ENCODE measurements at places on chromosomes 6 and 20.

DNA sequence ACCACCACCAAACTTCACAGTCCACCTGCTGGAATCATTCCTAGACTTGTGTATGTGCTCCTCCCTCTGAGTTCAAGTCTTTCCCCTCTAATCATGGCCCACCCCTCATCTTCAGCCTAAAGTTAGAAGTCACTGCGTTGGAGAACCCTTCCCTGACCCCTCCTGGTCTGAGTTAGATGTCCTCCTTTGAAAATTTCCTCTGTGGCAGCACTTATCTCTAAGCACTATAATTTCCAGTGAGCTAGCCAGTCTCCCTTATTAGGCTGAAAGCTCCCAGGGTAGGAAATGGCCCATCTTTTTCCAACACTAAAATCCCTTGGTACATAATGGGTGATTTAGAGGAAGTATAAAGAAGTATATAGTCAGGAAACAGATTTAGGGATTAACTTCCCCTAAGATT is 63.2 kb downstream of the SESN1 start:
- H3K27ac ChIP-seq: no peak overlapping the region
- peaks cover 7% of the 10 kb centered on the region for H3K4me1 ChIP-seq
- no peaks in the 10 kb centered on the region for H3K36me3 ChIP-seq
- H3K4me3 ChIP-seq: no peak overlapping the region
- no peaks in the 10 kb centered on the region for H3K27me3 ChIP-seq

- DNase-seq: no peak
- H3K27me3 ChIP-seq: peaks cover 12% of the 10 kb centered on the region
- no peaks in the 10 kb centered on the region for H3K36me3 ChIP-seq
- H3K27ac ChIP-seq: no peak overlapping the region
- no peak overlapping the region for H3K4me3 ChIP-seq
- H3K4me1 ChIP-seq: no peaks in the 10 kb centered on the region
These were observed 3.8 kb upstream of the SPO11 start for GRCh38 chr20:57325632-57326356.

- peak overlapping the region; percentile 86 for H3K4me3 ChIP-seq
- peak; percentile 21 for DNase-seq
- peaks cover 11% of the 10 kb centered on the region for H3K4me1 ChIP-seq
- H3K27me3 ChIP-seq: no peaks in the 10 kb centered on the region
- H3K27ac ChIP-seq: peak overlapping the region; percentile 94
These were observed 1.2 kb downstream of the LMBRD1 start for GRCh38 chr6:69795469-69796072.

DNA sequence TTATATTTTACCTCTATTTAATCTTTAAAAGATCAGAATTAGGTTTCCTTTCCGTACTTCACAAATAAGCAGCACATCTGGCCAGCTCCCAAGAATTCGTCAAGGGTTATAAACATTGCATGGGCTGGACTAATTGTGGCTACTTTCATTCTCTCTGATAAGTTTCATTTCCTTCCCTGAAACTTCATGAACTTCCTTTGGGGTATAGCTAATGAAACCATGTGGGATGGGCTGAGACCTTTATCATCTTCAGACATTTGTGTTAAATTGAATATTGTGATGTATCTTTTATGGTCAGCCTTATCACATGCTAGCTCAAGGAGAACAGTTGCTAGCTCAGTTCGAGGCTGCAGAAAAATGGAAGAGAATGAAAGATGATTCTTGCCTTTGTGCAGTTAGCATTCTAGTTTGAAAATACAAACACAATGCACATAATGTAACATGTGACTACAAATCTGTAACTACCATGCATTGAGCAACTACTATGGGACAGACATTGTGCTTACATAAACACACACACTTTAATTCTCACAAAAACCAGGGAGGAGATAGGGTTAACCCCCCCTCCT is 1.7 kb upstream of the GMPR start:
- H3K4me3 ChIP-seq: peak overlapping the region; percentile 34
- peak overlapping the region; percentile 23 for H3K27ac ChIP-seq
- DNase-seq: peak; percentile 61
- H3K27me3 ChIP-seq: 0 out of 2 replicates have a peak, but pooled peaks cover 22% of the 10 kb centered on the region

DNA sequence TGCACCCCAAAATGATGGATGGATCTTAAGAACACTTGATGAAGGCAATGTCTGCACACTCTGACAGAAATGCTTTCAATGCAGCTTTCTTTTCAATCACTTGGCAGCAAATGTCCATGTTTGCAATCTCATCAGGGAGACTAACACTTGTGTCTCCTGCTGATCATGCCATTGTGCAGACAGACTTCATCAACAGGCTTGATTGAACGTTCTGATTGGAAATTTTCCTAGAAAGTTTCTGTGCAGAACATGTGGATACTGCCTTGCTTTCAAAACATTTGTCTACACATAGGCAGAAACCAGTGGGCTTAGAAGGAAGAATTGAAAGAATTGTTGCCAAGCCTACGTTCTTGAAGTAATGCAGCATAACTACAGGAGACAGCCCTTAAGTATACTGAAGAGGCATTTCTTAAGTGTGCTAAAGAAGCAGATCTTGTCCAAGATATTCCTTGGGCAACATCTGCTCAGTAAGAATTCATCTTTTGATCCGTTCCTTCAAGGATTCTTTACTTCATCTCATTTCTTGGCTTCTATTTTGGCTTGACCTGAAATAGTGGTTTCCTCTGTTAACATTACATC is 120.4 kb upstream of the PLCB4 start:
- no peak overlapping the region for H3K27ac ChIP-seq
- H3K36me3 ChIP-seq: no peaks in the 10 kb centered on the region
- no peak overlapping the region for H3K4me3 ChIP-seq
- H3K4me1 ChIP-seq: no peaks in the 10 kb centered on the region
- no peak for DNase-seq
- no peaks in the 10 kb centered on the region for H3K27me3 ChIP-seq

GRCh38 chr6:3957321-3957720 is 108.1 kb downstream of the FAM50B start:
- no peaks in the 10 kb centered on the region for H3K36me3 ChIP-seq
- no peak overlapping the region for H3K4me3 ChIP-seq
- no peaks in the 10 kb centered on the region for H3K27me3 ChIP-seq
- no peaks in the 10 kb centered on the region for H3K4me1 ChIP-seq
- H3K27ac ChIP-seq: no peak overlapping the region

- no peak overlapping the region for H3K4me3 ChIP-seq
- H3K27ac ChIP-seq: no peak overlapping the region
- no peaks in the 10 kb centered on the region for H3K27me3 ChIP-seq
- H3K36me3 ChIP-seq: no peaks in the 10 kb centered on the region
These were observed 569.7 kb downstream of the EPHA7 start for GRCh38 chr6:92849636-92850035.

GRCh38 chr6:167044696-167045095 is 45.5 kb downstream of the CEP43 start:
- no peaks in the 10 kb centered on the region for H3K27me3 ChIP-seq
- H3K27ac ChIP-seq: no peak overlapping the region
- no peak for DNase-seq
- no peak overlapping the region for H3K4me3 ChIP-seq

DNA sequence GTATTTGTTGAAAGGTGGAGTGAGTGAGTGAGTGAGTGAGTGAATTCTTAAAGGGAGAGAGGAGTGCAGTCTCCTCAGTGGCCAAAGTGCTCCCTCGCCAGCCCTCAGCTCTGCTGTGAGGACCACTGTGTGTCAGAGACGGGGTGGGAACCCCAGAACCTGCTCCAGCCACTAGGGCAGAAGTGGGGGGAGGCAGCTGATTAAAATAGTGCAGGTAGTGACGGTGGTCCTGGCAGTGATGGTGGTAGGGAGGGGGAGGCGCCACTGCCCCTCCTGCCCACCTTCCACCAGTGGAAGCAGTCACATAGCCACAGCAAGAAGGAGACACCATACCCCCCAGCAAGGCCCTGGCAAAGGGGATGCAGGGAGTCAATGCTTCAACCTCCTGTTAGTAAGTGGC is 133.5 kb downstream of the PHACTR3 start:
- H3K27me3 ChIP-seq: peaks cover 44% of the 10 kb centered on the region
- no peaks in the 10 kb centered on the region for H3K4me1 ChIP-seq
- no peak for DNase-seq
- no peaks in the 10 kb centered on the region for H3K36me3 ChIP-seq
- no peak overlapping the region for H3K27ac ChIP-seq
- no peak overlapping the region for H3K4me3 ChIP-seq

- no peaks in the 10 kb centered on the region for H3K36me3 ChIP-seq
- no peaks in the 10 kb centered on the region for H3K4me1 ChIP-seq
- H3K4me3 ChIP-seq: no peak overlapping the region
- H3K27ac ChIP-seq: no peak overlapping the region
These were observed 33.1 kb downstream of the UQCC2 start for GRCh38 chr6:33678233-33678931.

DNA sequence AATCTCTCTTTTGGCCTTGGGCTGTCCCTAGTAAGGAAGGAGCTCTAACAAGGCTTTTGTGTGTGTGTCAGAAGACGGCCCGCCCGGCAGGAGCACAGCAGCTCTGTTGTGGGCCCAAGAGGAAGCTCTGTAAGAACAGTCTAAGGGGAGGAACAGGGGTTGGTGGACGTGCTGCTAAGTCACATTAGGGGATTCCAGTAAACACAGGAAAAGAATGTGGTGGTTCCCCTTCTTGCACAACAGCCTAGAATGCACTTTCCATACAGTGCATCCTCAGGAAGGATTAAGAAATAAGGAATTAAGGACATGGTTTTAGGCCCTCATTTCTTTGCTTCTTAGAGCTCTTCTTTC is 114.5 kb downstream of the RNF144B start:
- no peak overlapping the region for H3K27ac ChIP-seq
- no peaks in the 10 kb centered on the region for H3K36me3 ChIP-seq
- H3K4me1 ChIP-seq: no peaks in the 10 kb centered on the region
- H3K27me3 ChIP-seq: no peaks in the 10 kb centered on the region

DNA sequence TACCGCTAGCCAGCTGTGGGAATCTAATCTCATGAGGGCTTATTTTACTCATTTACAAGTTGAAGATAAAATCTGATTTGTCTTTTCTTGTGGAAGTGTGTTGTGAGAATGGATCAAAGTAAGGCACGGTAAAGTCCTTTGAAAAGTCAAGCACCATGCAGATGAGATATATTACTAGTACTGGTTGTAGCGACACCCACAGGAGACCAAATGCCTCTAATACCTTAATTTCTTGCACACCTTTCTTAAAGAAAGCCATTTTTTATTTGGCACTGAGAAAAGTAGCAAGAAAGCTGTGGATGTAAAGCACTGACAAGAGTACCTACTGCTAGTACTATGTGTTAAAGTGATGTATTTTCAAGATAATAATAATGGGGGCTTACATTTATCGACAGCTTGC is 191.0 kb upstream of the MMS22L start:
- no peaks in the 10 kb centered on the region for H3K27me3 ChIP-seq
- no peak for DNase-seq
- H3K27ac ChIP-seq: no peak overlapping the region
- H3K4me3 ChIP-seq: no peak overlapping the region

- no peak overlapping the region for H3K4me3 ChIP-seq
- no peak for DNase-seq
- H3K27me3 ChIP-seq: no peaks in the 10 kb centered on the region
These were observed 32.5 kb downstream of the RIPOR3 start for GRCh38 chr20:50658804-50659380.

- H3K4me3 ChIP-seq: no peak overlapping the region
- H3K27me3 ChIP-seq: no peaks in the 10 kb centered on the region
- no peaks in the 10 kb centered on the region for H3K36me3 ChIP-seq
- DNase-seq: no peak
These were observed 5.2 kb downstream of the NAPB start for GRCh38 chr20:23415959-23416583.

GRCh38 chr20:474581-474980 is 12.2 kb upstream of the TBC1D20 start:
- H3K36me3 ChIP-seq: 0 out of 2 replicates have a peak, but pooled peaks cover 2% of the 10 kb centered on the region
- DNase-seq: no peak
- no peaks in the 10 kb centered on the region for H3K4me1 ChIP-seq
- no peak overlapping the region for H3K27ac ChIP-seq
- no peaks in the 10 kb centered on the region for H3K27me3 ChIP-seq

DNA sequence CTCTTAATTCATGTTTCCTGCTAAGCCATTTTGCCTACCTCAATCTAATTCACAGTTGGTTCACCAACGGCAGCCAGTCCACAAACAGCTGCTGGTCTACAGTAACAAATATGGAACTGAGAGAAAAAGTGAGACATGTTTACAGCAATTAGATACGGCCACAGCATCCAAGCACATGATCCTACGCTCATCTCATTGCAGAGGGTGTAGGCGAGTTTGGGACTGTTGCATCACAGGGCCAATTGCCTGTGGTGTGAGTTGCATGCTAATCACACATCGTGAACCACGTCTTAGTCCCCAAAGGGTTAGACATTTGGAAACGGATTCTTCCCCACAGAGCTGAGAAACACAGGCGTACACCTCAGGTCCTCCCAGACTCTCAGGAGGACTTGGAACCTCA is 166.9 kb downstream of the EYA2 start:
- H3K4me1 ChIP-seq: no peaks in the 10 kb centered on the region
- no peaks in the 10 kb centered on the region for H3K27me3 ChIP-seq
- no peak overlapping the region for H3K4me3 ChIP-seq
- H3K36me3 ChIP-seq: no peaks in the 10 kb centered on the region
- DNase-seq: no peak

DNA sequence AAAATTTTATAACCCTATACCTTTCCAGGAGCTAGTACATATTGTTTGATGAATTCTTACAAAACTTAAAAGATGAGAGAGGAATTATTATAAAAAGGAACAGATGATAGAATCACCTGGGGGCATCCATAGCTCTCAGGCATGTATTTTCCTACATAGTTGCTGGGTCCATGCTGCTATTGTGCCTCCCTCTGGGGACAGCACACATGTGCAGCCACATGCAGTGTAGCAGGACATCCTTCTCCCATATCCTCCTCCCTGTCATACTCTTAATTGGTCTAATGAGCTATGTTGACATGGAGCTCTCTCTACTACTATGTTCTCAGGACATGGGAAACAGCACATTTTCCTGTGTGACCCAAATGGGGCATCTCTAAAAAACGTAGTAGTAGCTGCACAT is 898.2 kb upstream of the MAP3K7 start:
- no peaks in the 10 kb centered on the region for H3K4me1 ChIP-seq
- no peak overlapping the region for H3K4me3 ChIP-seq
- no peaks in the 10 kb centered on the region for H3K36me3 ChIP-seq
- no peak overlapping the region for H3K27ac ChIP-seq
- no peak for DNase-seq
- H3K27me3 ChIP-seq: no peaks in the 10 kb centered on the region

DNA sequence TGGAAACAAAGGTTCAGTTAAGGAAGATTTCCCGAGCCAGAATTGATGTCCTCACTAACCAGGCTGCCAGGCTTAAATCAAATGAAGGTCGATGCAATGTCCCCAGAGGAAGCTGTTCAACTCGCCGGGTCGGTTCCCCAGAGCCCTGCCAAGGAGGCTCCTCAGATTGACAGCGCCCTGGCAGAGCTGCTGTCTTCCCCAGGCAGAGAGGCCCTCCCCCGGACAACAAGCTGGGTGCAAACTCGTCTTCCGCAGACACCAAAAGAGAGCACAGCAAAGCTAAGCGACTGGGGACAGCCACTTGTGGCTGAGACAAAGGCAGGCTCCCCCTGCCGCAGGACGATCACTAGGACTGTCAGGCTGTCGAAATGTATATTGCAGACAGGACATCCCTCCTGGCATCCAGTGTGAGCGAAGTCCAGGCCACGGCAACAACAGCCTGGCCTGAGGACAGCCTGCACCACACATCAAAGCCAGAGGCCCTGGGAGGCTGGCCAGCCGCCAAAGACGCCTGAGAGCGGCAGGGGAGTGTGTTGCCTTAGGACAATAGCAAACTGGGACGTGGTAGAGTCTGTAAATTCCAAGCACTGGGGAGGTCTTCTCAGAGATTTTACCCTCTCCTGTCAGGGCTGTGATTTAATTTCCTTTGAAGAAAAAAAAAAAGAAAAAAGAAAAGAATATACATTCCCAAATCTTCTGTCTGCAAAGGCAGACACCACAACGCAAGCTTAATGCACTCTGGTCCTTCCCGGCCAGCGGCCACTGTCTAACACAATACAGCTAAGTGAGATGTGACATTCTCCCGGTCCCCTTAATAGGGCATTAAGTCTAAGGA is 99.1 kb downstream of the HIVEP2 start:
- H3K36me3 ChIP-seq: no peaks in the 10 kb centered on the region
- peak overlapping the region; percentile 52 for H3K4me3 ChIP-seq
- H3K27me3 ChIP-seq: no peaks in the 10 kb centered on the region
- H3K27ac ChIP-seq: peak overlapping the region; percentile 99
- DNase-seq: peak; percentile 67

Data from MM.1S (cell line).